ENCODE measurements at places on chromosomes 6 and 20. TPM values are rescaled to one million over a fixed set of nuclear protein-coding genes. Genes with fewer than 3 reads are reported as not detected.

LST1 gene
- 0.09 TPM for total RNA-seq

ASF1A gene
- total RNA-seq, result 14.2 TPM

EPB41L1 gene
- total RNA-seq, result 12.0 TPM

TNNC2 gene
- total RNA-seq, result 6.7 TPM

HNF4A gene
- total RNA-seq, result not detected

CCN6 gene
- not detected for total RNA-seq

MYH7B gene
- total RNA-seq, result 0.26 TPM

GPLD1 gene
- under 0.01 TPM for total RNA-seq

GABRR1 gene
- total RNA-seq, result not detected

MLN gene
- total RNA-seq, result not detected

CAPN11 gene
- under 0.01 TPM for total RNA-seq

PLEKHG1 gene
- 3.3 TPM for total RNA-seq

ZNF318 gene
- total RNA-seq, result 4.1 TPM

CLPSL2 gene
- not detected for total RNA-seq

PKIB gene
- 2.1 TPM for total RNA-seq

PRR18 gene
- total RNA-seq, result not detected

CRISP3 gene
- total RNA-seq, result not detected

OOEP gene
- not detected for total RNA-seq

TFAP2B gene
- not detected for total RNA-seq

NCOA7 gene
- 49.2 TPM for total RNA-seq

CYP24A1 gene
- 0.09 TPM for total RNA-seq

FAXC gene
- 0.26 TPM for total RNA-seq

TBC1D20 gene
- 33.9 TPM for total RNA-seq

MOCS1 gene
- 5.7 TPM for total RNA-seq

CTCFL gene
- total RNA-seq, result not detected

CHRNA4 gene
- not detected for total RNA-seq

SNAI1 gene
- 0.47 TPM for total RNA-seq

DYNLT2 gene
- total RNA-seq, result 0.63 TPM

HLA-DQA1 gene
- 0.16 TPM for total RNA-seq

ELOVL2 gene
- total RNA-seq, result not detected

Measured in bronchial smooth muscle cell (primary cell).